Anterior cingulate cortex (tissue), 58 donors: ENCODE measurements at places on chromosomes 16 and 17.

DNA sequence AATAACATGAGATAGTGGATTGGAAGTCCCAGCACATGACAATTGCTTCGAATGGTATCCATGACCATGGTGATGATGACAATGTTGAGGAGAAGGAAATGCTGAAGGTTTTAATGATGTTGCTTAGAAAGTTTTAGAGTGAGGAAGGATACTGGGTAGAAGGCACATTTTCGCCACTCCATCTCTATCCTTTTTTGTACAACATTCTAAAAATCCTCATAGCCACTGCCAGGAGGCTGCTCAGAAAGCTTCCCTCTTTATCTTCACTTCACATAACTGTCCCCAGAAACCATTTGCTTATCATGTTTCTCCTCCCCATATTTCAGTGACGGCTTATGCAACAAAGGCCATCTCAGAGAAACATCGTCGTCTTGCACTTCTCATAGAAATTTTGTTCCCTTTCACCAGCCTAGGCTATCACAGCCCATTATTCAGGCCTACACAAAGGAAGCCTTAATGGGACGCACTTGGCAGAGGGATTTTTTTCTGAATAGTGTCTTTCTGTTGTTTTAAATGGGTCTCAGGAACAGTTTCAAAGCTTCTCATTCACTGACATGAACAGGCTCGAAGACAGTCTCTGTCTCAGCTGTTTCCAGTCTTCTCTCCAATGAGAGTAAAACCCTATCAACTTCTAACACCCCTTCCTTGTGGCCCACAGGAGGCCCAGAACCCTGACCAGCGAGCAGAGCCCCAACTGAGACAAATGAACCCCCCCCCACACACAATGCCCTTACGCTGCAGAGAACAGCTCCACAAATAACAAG lies 506.7 kb downstream of the HAPSTR1 start:
- peak; percentile 48 for DNase-seq

GRCh38 chr16:67311607-67312488 lies 14.7 kb downstream of the KCTD19 start:
- DNase-seq: no peak

DNA sequence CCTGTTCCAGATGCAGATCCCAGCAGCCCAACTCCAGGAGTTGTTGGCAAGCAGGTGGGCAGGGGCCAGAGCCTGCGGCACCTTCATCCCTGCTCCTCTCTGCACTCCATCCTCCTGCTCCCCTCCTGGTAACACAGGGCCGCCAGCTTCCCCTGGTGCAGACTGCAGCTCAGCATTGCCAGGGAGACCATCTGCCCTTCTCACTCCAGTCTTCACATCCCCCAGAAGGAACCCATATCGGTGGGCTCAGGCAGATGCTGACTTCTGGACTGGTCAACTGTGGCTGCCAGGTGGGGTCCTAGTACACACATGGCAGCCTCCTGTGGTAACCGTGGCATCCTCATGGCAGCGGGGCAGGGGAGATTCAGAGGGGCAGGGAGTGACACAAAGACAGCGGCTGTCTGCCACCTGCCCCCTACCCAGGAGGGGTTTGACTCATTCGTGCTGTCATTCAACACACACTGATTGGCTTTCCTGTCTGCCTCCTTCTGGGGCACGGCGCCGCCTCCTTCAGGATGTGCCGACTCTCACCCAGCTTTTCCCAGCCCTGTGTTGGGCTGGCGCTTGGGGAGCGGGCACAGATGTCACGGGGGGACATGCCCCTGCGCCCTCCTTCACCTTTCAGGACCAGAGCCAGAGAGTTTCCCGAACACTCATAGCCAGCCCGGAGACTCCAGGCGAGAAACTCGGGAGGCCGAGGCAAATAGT lies 120.9 kb downstream of the CMIP start:
- DNase-seq: no peak

DNA sequence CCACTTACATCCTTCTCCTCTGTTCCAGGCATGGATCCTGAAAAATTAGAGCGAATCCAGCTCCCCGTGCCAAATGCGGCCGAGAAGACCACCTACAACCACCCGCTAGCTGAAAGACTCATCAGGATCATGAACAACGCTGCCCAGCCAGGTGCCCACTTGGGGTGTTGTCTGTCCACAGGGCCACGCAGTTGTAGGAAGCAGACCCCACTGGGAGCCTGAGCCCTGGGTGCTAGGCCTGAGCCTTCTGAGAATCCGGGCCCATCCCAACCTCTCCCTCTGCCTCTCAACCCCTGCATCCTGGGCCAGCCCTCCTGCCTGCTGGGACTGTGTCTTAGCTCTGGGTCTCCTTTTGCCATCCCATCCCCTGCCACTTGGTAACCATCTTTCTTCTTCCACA lies 95.4 kb downstream of the CLEC16A start:
- no peak for DNase-seq
